ENCODE measurements at places on chromosomes 1 and 21. TPM values are rescaled to one million over a fixed set of nuclear protein-coding genes. Genes with fewer than 3 reads are reported as not detected.

Gene POU3F1
- total RNA-seq = not detected

Gene WDR77
- total RNA-seq = 13.8 TPM

Gene ETNK2
- total RNA-seq = 3.2 TPM

Gene FAM163A
- total RNA-seq = not detected

- no peak overlapping the region for H3K27ac ChIP-seq
- H3K27me3 ChIP-seq = no peaks in the 10 kb centered on the region
- no peak overlapping the region for H3K4me3 ChIP-seq
- no peaks in the 10 kb centered on the region for H3K36me3 ChIP-seq
These were observed 106.7 kb downstream of the CAMTA1 start for GRCh38 chr1:6891781-6892579.

DNA sequence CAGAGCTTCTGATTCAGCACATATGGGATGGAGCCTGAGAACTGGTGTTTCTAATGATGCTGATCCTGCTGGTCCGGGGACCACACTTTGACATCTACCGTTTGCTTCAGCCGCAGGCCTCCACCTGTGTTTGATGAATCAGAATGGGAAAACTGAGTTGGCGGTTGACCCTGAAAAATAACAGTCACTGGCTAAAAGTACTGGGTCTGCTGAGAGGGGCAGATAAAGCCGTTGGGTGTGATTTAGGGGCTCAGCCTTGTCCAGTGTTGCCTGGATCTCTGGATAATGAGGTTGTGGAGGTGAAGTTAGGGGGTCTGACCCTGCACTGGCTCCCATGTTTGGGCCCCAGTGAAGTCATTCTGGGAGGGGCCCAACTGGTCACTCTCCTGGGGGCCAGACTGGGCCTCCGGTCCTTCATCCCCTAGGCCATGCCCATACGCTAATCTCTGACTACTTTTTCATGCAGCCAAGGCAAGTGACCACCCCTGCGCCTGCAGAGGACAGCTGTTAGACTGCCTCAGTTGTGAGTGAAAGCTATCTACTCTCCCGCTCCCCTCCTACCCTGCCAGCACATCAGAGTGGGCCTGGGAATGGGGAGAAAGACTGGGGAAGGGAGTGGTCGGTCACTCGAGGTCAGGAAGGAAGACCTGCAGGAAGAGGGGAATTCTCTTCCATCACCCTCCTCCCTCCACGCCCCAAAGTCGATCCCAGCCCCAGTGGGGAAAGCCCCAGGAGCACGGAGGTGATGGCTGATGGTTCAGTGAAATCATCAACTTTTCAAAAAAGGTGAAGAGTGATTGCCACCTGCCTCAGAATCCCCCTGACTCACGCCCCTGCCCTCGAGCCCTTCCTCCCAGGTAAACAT, 27.7 kb downstream of the VASH2 start:
- H3K36me3 ChIP-seq = no peaks in the 10 kb centered on the region
- no peak overlapping the region for H3K27ac ChIP-seq
- H3K27me3 ChIP-seq = no peaks in the 10 kb centered on the region
- peaks cover 20% of the 10 kb centered on the region for H3K4me1 ChIP-seq
- DNase-seq = peak; percentile 5

DNA sequence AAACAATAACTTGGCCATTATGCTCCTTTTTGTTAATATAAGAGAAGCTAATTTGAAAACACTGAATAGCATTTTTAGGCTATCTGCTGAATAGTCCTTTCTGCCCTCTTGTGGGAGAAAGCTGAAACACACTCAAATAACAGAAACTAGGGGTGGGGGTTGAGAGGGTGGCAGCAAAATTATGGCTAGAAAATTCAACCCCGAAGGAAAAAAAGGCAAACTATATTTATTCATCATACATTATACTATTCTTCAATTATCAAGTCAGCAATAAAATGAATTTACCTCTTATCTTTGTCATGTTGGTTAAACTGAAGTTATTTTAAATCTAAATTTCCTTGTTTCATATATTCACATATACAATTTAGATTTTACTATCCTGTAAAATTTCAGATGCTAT, 255.9 kb downstream of the FAF1 start:
- DNase-seq = peak; percentile 67
- no peak overlapping the region for H3K27ac ChIP-seq
- no peaks in the 10 kb centered on the region for H3K36me3 ChIP-seq

- no peak overlapping the region for H3K4me3 ChIP-seq
- no peaks in the 10 kb centered on the region for H3K36me3 ChIP-seq
These were observed 85.5 kb downstream of the NGF start for GRCh38 chr1:115252585-115252984.

DNA sequence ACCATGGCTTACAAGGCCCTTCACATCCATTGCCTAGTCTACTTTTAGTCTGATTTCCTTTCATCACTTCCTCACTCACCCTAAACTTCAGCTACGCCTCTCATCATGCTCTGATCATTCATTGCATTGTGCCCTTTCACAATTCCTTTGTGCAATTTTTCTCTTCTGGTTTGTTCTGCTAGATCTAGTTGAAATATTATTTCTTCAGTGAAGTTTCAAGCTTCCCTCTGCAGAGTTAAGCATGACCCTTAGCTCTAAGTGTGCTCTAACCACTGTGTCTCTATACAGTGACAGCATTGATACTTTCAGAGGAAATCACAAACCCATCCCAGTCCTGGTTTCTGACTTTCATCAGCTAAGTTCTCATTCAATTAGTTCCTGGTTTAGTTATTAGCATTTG, 166.1 kb downstream of the PLA2G4A start:
- H3K27ac ChIP-seq = no peak overlapping the region
- no peak overlapping the region for H3K4me3 ChIP-seq
- no peaks in the 10 kb centered on the region for H3K27me3 ChIP-seq
- no peak for DNase-seq
- H3K4me1 ChIP-seq = no peaks in the 10 kb centered on the region
- H3K36me3 ChIP-seq = peaks cover 3% of the 10 kb centered on the region

GRCh38 chr1:70874818-70875217, 172.8 kb downstream of the PTGER3 start:
- H3K4me1 ChIP-seq = peaks cover 11% of the 10 kb centered on the region
- H3K4me3 ChIP-seq = no peak overlapping the region
- H3K27ac ChIP-seq = no peak overlapping the region
- no peaks in the 10 kb centered on the region for H3K36me3 ChIP-seq
- H3K27me3 ChIP-seq = no peaks in the 10 kb centered on the region

- H3K4me3 ChIP-seq = no peak within 1 kb of the TSS
- H3K4me1 ChIP-seq = no peaks in the 10 kb centered on the region
- DNase-seq = no peak
- no peaks in the 10 kb centered on the region for H3K27me3 ChIP-seq
- H3K36me3 ChIP-seq = no peaks in the 10 kb centered on the region
These were observed at the start of gene UBE2U for GRCh38 chr1:64203420-64203819. Gene UBE2U (plus strand): TSS chr1:64203623. CDS start chr1:64204051, 428 bp downstream.

- H3K27ac ChIP-seq = no peak overlapping the region
- DNase-seq = no peak
- H3K27me3 ChIP-seq = no peaks in the 10 kb centered on the region
- no peak overlapping the region for H3K4me3 ChIP-seq
- H3K36me3 ChIP-seq = no peaks in the 10 kb centered on the region
These were observed 216.6 kb downstream of the HHIPL2 start for GRCh38 chr1:222331340-222331739.

DNA sequence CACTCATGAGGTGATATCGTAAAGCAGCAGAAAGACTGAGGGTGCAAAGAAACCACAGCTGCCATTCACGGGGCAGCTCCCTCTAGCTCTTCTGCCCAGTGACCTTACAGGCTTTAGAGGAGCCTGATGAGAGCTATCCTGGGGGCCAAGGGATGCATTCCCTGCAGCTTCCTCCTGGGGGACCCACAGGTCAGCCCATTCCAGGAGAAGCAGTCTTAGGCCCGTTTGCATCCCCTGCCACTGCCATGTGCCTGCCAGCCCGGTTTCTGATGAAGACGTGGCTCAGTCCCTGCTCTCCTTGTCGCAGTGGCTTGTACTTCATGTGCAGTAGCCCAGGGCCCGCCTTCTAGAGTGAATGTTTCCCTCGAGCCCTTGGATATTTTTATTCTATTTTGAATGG, 22.8 kb downstream of the ATP5PO start:
- H3K36me3 ChIP-seq = no peaks in the 10 kb centered on the region
- no peak overlapping the region for H3K4me3 ChIP-seq
- peaks cover 18% of the 10 kb centered on the region for H3K4me1 ChIP-seq
- H3K27me3 ChIP-seq = no peaks in the 10 kb centered on the region

- peaks cover 4% of the 10 kb centered on the region for H3K27me3 ChIP-seq
- no peaks in the 10 kb centered on the region for H3K36me3 ChIP-seq
- H3K27ac ChIP-seq = no peak overlapping the region
- H3K4me3 ChIP-seq = no peak overlapping the region
These were observed 4.6 kb downstream of the COL9A2 start for GRCh38 chr1:40312238-40313205.

DNA sequence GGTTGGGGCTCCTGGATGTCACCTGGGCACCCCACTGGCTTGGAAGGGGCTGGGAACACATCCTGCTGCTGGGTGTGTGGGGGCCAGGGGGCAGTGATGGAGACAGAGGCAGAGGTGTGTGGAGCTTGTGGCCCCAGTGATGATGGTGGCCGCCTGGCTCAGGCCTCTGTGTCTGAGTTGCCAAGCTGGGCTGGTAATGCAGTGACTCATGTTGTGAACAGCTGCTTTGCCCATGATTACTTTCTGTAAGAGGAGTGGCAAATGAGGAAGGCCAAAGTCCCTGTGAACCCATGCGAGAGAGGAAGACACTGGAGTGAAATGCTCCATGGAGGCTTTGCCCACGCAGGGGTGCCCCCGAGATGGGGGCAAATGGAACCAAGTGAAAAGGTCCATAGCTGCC, 86.8 kb downstream of the KCNJ6 start:
- peaks cover 20% of the 10 kb centered on the region for H3K4me1 ChIP-seq
- H3K27me3 ChIP-seq = no peaks in the 10 kb centered on the region
- no peak overlapping the region for H3K27ac ChIP-seq
- no peaks in the 10 kb centered on the region for H3K36me3 ChIP-seq

DNA sequence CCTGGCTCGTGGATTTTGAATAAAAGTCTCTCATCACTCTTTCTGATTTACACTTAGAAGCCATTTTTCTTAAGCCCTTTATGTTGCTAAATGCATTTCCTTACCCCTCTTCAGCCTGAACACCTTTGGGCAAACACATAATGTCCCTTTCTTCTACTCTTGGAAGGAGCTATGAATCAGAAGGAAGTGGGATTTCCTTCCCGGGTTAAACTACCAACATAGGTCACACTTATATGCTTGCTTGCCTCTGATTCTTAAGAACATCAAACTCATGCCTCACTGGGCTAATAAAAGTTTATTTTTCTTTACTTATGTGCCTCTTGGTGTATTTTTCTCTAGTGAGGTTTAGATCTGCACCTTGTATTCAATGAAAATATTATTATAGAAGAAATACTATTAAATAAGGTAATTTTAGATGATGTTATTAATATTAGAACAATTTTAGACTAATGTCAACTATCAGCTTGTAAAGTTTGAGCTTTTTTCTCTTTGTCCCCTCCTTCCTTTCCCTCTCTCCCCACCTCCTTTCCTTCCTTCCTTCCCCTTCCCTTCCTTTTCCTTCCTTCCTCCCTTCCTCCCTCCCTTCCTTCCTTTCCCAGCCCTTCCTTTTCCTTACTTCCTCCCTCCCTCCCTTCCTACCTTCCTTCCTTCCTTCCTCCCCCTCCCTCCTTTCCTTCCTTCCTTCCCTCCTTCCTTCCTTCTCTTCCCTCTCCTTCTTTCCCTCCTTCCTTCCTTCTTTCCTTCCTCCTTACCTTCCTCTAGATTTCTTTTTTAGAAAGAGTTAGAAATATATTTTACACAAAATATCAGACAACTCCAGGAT, 66.5 kb upstream of the KCNJ6 start:
- H3K4me1 ChIP-seq = no peaks in the 10 kb centered on the region
- no peaks in the 10 kb centered on the region for H3K36me3 ChIP-seq
- no peak overlapping the region for H3K4me3 ChIP-seq
- H3K27me3 ChIP-seq = peaks cover 7% of the 10 kb centered on the region
- no peak overlapping the region for H3K27ac ChIP-seq

GRCh38 chr1:26752519-26752918, 35.2 kb upstream of the PIGV start:
- H3K27me3 ChIP-seq = no peaks in the 10 kb centered on the region
- H3K27ac ChIP-seq = peak overlapping the region; percentile 3
- H3K36me3 ChIP-seq = peaks cover 67% of the 10 kb centered on the region
- H3K4me3 ChIP-seq = no peak overlapping the region
- DNase-seq = no peak
- H3K4me1 ChIP-seq = peaks cover 72% of the 10 kb centered on the region

- no peaks in the 10 kb centered on the region for H3K27me3 ChIP-seq
- no peaks in the 10 kb centered on the region for H3K36me3 ChIP-seq
- no peak overlapping the region for H3K4me3 ChIP-seq
- H3K27ac ChIP-seq = no peak overlapping the region
These were observed 187.1 kb downstream of the HIVEP3 start for GRCh38 chr1:41731516-41732030.
